Hypothalamus (tissue), 51 donors: ENCODE measurements at places on chromosomes 11 and 22.
A peak's percentile ranks its signal among the peaks of the same experiment; 100 is the strongest.

GRCh38 chr22:20130731-20131596 lies 640 bp upstream of the ZDHHC8 start:
- DNase-seq: peak; percentile 81

DNA sequence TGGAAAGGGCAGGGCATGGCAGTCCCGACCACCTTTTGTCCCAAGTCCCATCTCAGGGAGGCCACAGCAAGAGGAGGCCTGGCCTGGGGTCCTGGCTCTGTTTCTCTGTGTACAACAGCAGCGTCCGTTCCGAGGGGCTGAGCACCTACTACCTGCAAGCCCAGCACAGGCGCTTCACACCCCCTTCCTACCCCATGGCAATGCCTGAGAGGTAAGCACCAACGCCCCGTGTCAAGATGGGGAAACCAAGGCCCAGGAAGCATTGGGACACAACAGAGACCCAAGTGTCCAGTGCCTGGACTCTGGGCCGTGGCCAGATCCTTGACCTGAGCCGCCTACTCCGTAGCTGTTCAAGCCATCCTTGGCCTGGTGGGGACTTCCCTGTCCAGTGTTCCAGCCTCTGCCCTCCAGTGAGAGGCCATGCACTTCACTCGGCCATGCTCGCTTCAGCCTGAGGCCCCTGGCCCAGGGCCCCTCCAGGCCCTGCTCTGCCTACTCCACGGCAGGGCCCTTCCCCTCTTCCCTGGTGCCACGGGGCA lies 14.3 kb upstream of the TCF20 start:
- no peak for DNase-seq

- no peak for DNase-seq
These were observed 28.2 kb downstream of the OR6Q1 start for GRCh38 chr11:58059007-58059350.

DNA sequence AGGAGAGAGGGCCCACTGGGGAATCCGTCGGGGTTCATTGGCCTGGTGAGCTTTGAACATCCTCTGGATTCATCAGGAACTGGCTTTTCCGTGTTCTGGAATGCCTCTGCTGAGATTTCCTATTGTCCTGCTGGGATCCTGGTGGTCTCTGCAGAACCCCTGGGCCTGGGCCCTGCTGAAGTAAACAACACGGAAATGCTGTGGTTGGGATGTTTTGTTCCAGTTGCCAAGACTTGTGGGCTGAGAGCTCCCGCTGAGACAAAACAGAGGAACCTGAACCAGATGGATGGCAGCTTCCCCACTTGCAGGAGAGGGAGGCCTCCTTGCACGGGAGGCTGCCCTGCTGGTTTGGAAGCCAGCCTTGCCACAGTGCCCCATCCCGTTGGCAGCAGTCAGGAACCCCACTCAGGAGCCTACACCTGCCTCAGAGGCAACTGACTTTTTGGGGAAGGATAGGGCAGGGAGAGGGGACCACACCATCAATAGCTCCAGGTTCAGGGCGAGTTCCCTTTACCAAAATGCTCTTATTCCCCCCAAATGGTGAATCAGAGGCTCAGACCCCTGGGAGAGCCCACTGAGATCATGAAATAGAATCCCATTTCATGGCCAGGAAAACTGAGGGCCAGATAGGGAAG lies 60.7 kb downstream of the LRRC32 start:
- DNase-seq: no peak

- DNase-seq: no peak
These were observed 54.0 kb downstream of the BDNF start for GRCh38 chr11:27646051-27646818.

DNA sequence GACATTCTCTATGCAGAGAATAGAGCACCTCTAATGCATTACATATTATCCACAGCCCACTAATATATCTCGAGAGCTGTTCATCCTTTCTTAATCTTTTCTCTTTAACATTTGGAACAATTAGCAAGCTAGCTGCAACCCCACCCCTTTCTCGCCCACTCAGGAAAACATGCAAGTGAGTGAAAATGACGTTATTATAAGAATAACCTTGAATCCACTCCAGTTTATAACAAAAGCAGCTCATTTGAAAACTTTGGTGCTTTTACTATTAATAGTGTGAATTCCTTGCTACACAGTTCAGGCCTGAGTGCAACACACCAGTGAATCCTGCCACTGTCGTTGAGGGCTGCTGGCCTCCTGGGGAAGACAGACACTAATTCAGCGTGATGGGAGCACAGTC lies 63.3 kb upstream of the BMAL1 start:
- DNase-seq: no peak

- no peak for DNase-seq
These were observed 21.8 kb downstream of the MPPED1 start for GRCh38 chr22:43433451-43434274.

GRCh38 chr11:119103793-119104192 lies 2.1 kb upstream of the DPAGT1 start:
- DNase-seq: no peak

GRCh38 chr22:47788461-47788860 lies 1026.0 kb downstream of the TBC1D22A start:
- DNase-seq: no peak

- DNase-seq: no peak
These were observed 10.8 kb upstream of the CCT8L2 start for GRCh38 chr22:16603448-16603768.

DNA sequence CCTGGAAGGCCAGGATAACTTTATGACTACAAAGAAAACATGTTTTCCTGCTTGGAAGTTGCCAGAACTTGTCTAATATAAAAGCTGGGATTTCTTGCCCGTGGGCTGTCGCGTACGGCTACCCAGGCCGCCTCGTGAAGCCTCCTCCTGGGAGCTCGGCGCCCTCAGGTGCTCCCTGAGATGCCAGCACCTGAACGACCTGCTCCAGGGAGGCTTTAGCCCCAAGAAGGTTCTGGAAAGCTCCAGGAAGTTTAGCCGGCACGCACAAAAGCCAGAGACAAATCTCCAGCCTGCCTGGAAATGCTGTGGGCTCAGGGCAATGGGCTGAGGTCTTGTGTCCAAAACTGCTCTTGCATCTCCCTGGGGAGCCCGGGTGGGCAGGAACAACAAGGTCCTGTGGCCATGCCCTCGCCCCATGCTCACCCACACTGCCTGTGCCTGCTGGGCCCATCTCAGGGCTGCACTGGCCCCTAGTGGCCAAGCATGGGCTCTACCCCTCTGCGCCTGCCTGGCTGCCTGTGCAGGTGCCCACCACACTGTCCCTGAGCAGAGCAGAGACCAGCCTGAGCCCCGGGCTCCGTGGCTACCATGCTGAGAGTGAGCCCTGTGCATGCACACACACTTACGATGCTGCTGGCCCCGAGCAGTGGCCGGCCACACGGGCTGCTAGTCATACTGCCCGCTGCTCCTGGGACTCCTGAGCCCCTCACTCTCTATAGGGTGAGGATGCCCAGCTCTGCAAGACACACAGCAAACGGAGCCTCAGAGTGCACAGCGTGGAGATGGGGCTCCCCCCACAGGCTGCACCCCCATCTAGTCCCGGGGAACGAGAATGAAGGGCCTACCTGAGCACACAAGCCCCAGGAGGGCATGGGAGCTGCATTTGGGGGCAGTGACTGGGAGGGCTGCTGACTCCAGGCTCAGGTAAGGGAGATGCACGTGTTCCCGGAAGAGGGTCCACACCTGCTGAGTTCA lies 4.9 kb upstream of the CELSR1 start:
- no peak for DNase-seq

DNA sequence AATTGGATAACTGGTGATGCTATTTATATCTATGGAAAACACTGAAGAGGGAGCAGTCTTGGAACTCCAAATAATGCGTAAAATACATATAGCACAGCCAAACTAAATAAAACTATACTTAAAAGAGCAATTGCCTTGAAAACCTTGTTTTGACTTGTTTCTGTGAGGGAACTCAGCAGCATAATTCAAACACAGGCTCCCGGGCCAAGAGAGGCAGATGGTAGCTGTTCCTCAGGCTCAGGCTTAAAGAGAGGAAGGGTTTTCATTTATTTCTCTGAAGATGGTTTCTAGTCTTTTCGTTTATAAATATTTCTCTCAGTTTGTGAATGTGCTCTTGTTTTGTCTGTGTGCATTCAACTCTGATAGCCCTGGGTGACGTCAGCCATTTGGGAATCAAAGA lies 82.4 kb downstream of the FANCF start:
- no peak for DNase-seq

- DNase-seq: no peak
These were observed 32.2 kb downstream of the SLC6A5 start for GRCh38 chr11:20631519-20632168.

DNA sequence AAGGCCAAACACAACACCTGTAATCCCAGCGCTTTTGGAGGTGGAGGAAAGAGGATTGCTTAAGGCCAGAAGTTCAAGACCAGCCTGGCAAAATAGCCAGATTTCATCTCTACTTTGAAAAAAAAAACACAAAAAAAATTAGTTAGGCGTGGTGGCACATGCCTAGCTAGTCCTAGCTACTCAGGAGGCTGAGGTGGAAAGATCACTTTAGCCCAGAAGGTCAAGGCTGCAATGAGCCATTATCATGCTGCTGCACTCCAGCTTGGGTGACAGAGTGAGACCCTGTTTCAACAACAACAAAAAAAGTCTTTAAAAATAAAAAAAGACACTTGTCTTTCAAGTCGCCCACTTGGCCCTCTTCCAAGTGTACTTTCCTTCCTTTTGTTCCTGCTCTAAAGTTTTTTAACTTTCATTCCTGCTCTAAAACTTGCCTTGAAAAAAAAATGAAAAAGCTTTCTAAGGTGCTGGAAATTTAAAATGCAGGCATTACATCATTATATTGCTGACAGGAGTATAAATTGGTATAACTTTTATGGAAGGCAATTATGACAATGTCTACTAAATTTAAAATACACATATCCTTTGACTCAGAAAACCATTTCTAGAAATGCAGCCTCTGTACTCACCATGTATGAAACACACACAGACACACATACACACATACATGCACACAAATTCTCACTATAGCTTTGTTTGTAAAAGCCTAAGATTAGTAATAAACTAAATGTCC lies 12.7 kb downstream of the LIPT2 start:
- no peak for DNase-seq

DNA sequence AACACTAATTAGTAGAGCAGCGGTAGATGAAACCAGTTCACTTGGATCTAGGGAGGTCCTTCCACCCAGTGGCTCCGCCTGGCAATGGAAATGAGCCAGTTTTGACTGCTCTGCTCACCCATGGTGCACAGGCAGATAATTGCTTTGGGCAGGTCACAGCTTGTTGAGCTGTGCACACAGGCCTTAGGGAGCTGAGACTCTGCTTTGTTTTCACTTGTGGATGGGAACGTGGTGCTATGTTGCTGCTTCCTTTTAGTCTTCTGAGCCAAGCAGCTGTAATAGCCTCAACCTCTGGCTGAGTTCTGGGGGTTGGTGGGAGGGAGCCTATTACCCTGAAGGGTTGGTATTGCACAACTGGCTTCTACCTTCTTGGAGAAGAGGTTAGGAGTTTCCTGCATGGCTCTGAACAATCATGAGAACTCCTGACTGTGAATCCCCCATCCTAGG lies 262.3 kb upstream of the MTNR1B start:
- DNase-seq: no peak
